ENCODE measurements at places on chromosomes 2 and 18.

DNA sequence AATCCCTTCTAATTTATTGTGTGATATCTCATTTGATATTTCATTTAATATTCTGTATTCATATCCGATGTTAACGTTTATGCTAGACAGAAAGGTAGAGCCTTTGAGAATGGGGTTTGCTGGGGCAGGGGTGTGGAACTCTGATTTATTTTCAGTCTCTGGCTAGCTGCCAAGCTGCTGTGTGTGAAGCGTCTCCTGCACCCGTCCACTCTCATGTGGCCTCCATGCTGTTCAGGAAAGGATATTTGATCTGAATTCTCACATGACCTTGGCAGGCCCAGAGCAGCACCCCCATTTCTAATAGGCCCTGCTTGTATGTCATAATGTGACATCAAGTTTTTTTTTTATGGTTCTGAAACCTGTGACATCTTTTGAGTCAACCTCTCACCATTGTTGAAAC lies 1.6 kb downstream of the IL1R1 start:
- DNase-seq, result no peak

DNA sequence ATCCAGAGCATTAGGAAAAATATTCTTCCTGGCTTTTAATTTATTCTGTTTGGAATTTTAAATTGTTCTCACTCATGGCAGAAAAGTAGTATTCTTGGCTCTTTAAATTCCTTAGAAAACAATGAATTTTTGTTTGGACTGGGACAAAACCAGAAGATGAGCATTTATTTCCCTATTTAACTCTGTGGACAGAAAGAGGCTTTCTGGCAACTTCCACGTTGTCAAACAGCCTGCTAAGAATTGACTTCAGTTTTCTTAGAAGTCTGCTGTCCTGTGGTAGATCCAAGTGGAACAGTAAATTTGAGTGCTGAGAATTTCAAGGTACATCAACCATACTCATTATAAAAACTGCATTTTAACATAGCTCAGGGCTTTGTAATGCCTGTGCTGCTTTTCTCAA lies 83.8 kb downstream of the MGAT5 start:
- DNase-seq, result no peak

DNA sequence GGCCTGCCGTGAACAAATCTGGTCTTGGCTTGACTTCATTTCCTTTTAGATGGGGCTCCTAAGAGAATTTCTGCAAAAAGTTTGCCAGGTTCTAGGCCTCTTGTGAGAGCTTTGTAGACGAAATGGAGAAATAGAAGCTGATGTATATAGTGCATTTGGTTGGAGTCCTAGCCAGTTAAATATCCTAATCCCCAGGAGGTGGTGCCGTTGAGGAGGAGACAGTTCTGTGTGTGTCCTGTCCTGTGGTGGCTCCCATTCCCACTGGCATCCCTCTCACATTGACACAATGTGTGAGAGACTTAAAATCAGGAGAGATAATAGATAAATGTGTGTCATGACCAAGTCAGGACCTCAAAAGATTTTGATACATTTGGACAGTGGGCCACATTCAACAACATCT lies 34.6 kb upstream of the DNER start:
- no peak for DNase-seq

GRCh38 chr18:1103537-1103936 lies 198.9 kb downstream of the ADCYAP1 start:
- DNase-seq, result no peak

- DNase-seq, result no peak
Observed at GRCh38 chr18:32308493-32309120, 118.8 kb downstream of the MEP1B start.

DNA sequence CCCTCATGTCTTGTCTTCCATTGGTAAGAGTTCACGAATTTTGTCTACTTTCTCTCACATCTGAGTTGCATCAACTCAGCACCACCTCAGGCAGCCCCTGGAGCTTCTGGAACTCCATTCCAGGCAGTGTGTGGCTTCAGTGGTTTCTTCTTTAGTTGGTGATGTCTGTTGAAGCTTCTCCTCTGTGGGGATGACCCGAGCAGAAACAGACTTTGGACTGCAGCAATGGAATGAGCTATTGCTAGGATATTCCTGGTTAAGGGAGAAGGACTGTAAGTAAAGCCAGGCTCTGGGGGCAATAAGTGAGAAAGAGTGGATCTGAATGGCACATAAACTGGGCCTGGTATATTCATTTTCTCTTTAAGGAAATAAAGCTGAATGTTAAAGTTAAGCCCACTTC lies 32.3 kb upstream of the STAT4 start:
- DNase-seq, result no peak

- no peak for DNase-seq
Observed at GRCh38 chr18:28350821-28351220, 173.9 kb upstream of the CDH2 start.

GRCh38 chr2:39468579-39469451 lies 31.7 kb upstream of the MAP4K3 start:
- DNase-seq, result no peak

GRCh38 chr18:31610286-31611205 lies 18.9 kb downstream of the TTR start:
- DNase-seq, result no peak

GRCh38 chr18:44771572-44771955 lies 90.9 kb downstream of the SETBP1 start:
- DNase-seq, result no peak

DNA sequence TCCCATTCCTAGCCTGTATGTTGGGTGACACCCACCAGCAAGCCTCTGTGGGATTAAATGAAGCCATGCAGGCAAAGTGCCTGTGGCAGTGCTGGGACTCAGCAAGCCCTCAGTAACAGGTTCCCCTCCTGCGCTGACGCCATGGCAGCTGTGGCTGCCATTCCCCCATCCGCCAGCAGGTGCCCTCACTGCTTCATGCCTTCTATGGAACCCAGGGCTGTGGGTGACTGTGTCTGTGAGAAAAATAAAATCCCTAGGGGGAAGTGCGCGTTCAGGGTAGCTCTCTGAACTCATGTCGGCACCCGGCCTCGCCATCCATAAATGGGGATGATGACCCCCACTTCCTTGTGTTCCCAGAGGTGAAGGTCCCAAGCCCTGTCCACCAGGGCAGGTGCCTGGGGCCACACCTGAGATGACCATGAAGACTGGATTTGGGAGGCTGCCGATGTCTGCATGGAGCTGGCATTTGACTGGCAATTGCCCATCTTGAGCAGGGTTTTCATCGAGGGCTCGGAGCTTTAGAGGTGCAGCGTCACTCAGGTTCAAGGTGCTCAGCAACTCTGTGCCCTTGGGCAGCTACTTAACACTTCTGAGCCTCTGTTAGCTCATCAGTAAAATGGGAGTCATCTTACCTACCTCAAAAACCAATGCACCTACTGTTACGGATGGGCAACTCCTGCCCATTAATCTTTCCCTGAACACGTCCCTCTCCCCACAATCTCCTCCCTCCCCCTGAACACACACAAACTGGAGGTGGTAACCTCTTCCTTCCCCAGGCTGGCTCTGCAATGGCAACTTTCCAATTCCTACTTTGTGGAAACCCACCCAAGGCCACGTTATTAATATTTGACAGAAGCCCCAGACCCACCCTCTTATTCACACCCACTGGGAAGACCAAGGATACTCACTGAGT lies 2.9 kb upstream of the MAL start:
- no peak for DNase-seq

DNA sequence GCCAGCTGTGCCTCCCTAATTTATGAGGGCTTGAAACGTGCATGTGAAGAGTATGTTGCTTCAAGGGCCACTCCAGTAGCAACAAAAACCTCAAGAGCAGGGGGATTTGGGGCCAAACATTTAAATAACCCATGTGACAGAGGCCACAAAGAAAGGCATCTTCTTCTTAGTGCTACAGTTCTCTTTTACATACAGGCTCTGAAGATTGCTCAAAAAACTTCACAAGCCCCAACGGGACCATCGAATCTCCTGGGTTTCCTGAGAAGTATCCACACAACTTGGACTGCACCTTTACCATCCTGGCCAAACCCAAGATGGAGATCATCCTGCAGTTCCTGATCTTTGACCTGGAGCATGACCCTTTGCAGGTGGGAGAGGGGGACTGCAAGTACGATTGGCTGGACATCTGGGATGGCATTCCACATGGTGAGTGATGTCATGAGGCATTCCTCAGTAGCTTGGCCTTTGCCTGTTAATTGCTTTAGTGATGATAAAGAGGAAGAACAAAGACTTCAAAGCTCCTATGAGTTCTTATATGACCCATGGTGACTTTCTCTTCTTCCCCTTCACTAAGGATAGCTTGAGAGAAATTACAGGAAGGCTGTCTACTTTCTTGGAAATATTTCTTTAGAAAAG lies 40.1 kb downstream of the NRP2 start:
- DNase-seq, result no peak

GRCh38 chr18:50722311-50722710 lies 97.5 kb downstream of the MRO start:
- DNase-seq, result no peak

- no peak for DNase-seq
Observed at GRCh38 chr18:57630754-57631595, 9.3 kb upstream of the NARS1 start.

DNA sequence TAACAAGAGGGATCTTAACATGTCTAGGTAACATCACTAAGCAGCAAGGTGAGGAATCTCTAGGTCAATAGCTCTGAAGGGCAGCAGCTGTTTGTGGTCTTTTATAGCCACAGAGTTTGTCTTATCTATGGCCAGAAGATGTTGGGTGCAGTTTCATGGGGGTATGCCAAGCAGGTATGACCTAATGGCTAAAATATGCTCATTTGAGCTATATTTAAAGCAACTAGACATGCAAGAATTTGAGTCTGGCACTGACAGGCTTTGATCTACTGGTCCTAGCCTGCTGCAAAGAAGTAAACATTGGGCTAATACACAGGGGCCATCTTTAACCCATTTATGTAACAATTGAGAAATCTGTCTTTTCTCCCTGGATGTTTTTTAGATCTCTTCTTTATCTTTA lies 13.9 kb upstream of the UGP2 start:
- DNase-seq, result no peak

DNA sequence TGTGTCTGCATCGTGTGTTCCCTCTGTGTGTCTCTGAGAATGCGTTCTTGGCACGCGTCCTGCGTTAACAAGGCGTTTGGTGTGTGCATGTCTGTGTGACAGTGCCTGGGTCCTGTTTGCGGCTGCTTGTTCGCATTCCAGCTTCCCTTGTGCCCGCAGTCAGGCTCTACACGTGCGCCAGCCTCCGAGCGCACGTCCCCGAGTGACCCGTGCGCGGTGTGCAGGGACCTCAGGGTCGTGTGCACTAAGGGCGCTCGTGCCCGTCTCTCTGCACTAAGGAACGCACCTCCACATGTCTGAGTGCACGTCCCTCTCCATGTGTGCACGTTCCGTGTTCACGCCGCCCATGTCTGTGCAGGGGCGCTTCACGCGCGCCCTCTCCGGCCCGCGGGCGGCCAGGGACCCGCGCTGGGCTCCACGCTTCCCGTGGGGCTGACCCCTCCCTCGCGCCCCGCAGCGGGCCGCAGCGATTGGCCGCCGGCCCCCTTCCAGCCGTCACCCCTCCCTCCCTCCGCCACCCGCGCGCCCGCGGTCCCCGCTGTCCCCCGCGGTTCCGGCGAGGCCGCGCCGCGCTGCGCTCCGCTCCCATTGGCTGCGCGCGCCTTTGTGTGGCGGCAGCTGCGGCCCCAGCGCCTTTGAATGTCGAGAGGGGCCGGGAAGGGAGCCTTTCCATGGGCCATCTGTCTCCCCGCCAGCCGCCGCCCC lies 229.4 kb downstream of the HAUS1 start:
- peak; percentile 54 for DNase-seq

DNA sequence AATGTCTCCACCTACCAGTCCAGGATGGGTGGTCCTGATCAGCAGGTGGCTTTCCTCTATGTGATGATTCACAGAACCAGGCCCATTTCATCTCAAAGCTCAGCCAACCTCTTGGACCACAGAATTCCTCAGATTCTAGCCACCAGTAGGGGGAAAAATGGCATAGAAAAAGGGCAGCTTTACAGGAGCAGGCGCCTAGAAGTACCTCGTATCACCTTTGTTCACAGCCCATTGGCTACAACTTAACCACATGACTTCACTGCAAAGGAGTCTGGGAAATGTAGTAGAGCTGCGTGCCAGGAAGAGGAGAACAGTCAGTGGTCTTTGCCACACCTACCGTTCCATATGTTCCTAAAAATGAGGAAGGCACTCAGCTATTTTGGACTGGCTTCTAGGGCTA lies 62.8 kb upstream of the DTNA start:
- no peak for DNase-seq

DNA sequence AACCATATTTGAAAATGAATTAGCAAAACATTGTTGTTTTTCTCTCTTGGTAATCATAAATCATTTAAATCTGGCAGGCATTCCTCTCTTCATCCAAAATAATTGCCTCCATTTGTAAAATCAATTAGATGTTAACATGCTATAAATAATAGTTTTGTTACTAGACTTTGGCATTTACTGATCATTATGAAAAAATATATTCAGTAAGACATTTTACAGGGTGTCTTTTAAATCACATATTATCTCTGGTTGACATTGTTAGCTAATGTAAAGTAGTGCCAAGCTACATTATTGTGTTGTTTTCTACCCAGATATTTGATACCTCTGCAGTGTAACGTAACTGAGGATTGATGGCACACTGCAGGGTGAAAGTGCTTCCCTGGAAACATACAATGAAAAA lies 31.8 kb upstream of the DLX1 start:
- no peak for DNase-seq

DNA sequence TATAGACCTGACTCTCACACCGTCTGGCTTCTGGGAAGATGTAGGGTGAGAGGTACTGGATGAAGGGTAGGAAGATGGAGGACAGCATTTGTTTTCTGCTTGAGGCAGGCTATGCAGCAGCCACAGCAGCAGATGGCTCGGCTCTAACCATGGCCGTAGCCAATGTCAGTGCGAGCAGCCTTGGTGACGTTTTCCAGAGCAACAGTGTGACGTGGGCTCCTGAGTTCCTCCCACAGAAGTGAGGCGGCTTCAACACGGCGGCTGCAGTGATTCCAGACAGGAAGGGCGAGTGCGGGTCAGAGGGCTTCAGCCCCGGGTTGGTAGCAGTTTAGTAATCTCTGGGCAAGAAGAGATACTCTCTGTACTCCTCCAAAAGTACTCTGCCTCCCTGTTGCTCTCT lies 133.0 kb upstream of the MYT1L start:
- no peak for DNase-seq

DNA sequence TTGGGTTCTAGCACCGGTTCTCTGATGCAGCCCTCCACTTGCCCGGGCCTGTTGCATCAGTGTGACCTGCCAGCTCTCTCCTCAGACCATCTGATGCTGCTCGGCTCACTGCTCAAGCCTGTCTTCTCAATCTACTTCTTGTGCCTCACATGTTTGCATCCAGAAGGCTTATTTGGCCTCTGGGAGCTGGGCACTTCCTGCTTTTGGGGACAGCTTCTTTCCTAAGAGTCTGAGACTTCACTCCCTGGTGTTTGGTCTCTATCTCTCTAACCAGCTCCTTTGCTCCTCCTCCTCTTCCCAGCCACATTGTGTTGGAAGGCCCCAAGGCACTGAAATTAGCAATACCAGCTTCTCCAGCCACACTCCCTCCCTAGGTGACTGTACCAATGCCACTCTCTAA lies 212.8 kb downstream of the CDCA7 start:
- DNase-seq, result no peak

DNA sequence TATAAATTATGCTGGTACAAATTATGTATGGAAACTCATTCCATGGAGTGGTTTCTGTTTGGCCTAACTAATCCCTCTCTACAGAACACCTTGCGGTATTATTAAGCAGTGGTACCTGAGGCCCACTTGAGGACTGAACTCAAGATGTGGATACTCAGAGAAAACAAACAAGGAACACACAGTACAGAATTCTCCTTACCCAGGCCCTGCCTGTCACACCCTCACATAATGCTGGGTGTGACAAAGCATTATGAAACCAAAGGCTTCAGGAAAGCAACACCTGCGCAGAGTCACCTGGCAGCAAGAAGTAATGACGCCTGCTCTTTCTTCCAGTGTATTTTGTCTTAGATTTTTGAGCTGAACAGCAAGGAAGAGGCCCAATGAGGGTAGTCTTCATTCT lies 264.7 kb downstream of the PAX3 start:
- DNase-seq, result no peak
